ENCODE measurements at places on chromosomes 3 and 15.
A peak's percentile ranks its signal among the peaks of the same experiment; 100 is the strongest.

GRCh38 chr3:170267793-170268192 is 45.6 kb downstream of the PRKCI start:
- no peak for DNase-seq

DNA sequence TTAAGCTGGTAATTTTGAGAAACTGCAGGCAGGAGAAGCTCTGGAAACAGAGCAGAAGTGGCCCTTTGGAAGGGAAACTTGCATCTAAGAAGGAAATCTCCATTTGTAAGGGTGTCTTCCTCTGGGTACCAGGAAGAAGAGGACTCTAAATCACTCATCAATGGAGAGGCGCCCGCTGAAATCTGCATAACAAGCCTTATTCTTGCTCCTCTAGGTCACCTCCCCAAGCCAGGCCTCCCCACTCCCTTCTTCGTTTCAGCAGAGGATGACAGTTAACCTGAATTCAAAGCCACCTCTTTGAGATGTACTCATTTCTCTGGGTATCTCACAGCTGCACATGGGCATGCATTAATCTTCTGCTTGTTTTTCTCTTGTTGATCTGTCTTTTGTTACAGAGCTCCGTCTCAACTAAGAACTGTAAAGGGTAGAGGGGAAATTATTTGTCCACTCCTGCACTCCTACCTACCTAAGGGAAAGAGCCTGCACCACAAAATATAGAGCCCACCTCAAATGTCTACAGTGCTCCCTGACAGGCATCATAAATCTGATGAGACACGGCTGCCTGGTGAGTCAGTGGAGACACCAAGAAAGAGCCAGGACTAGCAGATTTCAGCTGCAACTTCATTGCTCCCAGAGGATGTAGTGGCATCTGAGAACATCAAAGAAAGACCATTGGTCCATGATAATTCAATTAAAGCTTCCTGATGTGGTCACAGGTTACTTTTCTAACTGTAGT is 51.5 kb downstream of the GABRB3 start:
- DNase-seq: no peak

DNA sequence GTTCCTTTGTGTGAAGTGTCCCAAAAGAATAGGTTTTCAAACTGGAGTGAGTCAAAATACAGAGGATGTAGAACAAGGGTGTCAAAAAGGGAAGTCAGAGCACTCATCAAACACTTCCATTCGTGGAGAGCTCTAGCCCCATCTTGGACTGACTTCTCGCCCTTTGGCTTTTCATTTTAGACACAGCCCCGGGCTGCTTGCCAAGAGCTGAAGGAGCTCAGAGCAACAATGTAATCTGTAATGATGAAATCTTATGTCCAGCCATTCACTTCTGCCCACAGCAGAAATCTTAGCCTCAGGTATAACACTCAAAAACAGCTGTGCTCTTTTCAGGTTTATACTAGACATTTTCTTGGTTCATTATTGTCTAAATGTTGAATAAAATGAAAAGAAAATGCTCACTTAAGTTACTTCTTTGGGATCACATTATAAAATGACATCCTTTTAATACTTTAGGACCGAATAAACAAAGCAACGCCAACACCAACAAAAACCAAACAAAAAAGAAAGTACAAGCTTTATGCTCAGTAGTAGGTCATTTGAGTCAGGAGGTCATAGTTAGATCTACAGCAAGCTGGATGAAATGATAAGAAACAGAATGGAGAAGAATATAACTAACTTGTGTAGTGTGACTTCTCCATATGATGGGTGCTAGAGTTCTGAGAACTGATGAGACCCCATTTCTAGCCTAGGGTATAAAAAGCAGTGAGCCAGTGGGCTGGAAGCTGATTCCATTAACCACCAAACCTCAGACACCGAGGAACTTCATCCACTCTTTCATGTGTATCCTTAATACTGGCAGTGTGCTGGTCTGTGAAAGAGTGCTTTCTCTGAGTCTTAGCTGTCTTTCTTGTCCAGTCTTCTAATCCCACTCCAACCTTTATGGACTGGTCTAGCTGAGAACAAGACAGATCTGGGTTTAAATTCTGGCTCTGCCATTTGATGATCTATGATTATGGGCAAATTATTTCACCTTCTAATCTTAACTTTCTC is 131.8 kb upstream of the SLC7A14 start:
- DNase-seq: no peak

- DNase-seq: peak; percentile 75
These were observed at the start of gene FEM1B for GRCh38 chr15:68277603-68278344. TSS of gene FEM1B (plus strand) at chr15:68277745. CDS start at chr15:68278418, 673 bp downstream.

GRCh38 chr3:113685124-113685523 is 11.3 kb downstream of the USF3 start:
- DNase-seq: no peak

DNA sequence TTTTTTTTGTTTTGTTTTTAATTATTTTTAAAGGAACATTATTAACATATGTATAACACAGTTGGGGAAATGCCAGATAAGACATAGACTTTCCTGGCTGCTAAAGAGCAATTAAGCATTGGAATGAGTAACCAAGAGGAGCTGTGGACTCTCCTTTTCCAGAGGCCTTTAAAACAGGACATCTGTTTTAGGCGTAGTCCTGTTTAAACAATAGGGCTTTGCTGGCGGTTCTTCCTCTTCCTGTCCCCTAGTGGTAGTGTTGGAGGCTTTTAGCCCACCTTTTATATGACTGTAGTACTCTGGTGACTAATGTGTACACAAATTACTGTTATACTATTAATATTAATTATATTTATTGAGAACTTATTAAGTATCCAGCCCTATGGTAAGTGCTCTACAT is 81.9 kb downstream of the PPARG start:
- DNase-seq: no peak

DNA sequence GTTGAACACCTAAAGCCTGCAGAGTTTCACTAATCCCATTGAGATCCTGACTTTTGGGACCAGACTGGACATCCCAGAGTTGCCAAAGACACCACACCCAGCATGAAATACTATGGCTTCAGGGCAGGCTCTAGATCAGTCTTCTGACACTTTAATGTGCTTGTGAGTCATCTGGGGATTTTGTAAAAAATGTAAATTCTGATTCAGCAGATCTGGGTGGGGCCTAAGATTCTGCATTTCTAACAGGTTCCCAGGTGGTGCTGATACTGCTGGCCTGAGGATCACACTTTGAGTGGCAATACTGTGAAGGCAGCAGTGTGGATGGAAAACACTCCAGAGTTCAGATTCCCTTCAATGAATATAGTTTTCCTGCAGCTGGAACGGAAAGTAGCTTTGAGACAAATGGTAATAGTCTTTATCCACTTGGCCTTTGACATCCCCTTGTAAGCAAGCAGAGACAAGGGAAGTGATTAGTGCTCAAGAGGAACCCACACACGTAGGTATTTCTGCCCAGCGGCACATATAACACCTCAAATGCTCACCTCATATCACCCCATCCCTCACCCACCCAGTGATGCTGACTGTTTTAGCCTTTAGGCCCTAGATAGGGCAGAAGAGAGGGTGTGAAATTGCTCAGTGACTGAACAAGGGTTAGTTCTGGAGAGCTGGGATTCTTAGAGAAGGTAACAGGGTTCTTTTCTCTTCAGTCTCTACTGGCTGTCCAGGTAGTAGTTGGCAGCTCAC is 51.5 kb upstream of the GSK3B start:
- DNase-seq: no peak

DNA sequence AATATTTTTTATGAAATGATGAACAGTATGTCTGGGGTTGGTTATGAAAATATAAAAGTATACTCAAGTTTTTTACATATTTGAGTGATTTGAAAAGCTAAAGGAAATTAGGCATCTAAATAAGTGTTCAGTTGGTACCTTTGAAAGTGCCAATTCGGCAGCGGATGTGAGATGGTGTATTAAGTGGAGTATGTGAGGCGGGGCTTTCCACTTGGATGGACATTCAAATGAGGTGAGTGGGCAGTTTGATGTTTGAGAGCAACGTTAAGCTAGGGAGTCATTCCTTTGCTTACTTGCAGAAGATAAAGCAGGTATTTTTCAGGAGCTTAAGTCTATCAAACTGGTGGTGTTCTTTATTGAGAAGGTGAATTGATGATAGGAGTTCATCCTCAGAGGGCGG is 189.0 kb upstream of the GOLIM4 start:
- DNase-seq: no peak

GRCh38 chr15:64153480-64154367 is 2.2 kb downstream of the SNX22 start:
- peak; percentile 44 for DNase-seq

All from DMS153 (cell line).